ENCODE measurements at places on chromosomes 2 and 18.

GRCh38 chr2:219595256-219595655 lies 2.4 kb upstream of the STK11IP start:
- no peak for DNase-seq

GRCh38 chr2:150484461-150485021 lies 2.9 kb downstream of the RND3 start:
- DNase-seq: no peak

GRCh38 chr18:4755848-4756247 lies 300.7 kb upstream of the DLGAP1 start:
- no peak for DNase-seq

DNA sequence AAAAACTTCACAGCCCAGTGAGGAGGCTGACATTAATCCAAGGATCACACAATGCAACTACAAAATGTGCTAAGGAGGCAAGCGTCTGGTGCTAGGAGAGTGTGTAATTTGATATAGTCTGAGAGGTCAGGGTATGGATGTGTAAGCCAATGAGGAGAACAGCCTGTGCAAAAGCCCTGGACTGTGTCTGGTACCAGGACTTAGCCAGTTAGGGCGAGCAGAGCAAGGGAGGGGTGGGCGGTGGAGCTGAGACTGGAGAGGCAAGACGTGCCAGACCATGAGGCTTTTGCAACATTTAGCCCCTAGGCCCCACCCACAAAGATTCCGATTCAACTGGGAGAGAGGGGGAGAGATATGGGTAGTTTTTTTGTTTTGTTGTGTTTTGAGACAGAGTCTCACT lies 33.5 kb upstream of the SPRED2 start:
- no peak for DNase-seq

DNA sequence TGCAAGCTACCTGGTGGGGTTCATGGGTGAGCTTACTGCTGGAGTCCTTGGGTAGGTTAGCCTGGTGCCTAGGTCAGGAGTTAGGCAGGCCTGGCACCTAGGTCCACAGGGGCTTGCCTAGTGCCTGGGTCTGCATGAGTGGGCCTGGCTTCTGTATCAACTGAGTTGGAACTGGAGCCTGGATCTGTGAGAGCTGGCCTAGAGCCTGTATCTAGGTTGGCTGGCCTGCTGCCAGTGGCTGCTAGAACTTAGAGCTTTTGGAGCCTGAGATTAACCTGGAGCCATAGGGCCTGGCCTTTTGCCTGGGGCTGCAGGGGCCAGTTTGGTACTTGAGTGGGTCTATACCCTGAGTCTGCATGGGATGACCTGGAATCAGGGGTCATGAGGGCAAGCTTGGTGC lies 679.4 kb downstream of the NUP35 start:
- no peak for DNase-seq
